ENCODE measurements at places on chromosomes 7 and 10. TPM values are rescaled to one million over a fixed set of nuclear protein-coding genes. Genes with fewer than 3 reads are reported as not detected.

Gene IMPDH1
- 33.7 TPM for total RNA-seq

Gene SLC16A9
- 95.7 TPM for total RNA-seq

Gene FRAT1
- 7.4 TPM for total RNA-seq

Gene SEMA3E
- total RNA-seq: 9.6 TPM

Gene SAMD8
- 33.3 TPM for total RNA-seq

Gene SLC35G1
- total RNA-seq: 6.1 TPM

Gene ACSM6
- total RNA-seq: not detected

Gene SPDYE2
- total RNA-seq: not detected

Gene TMEM236
- total RNA-seq: 0.39 TPM

Gene TMEM26
- total RNA-seq: 0.18 TPM

DNA sequence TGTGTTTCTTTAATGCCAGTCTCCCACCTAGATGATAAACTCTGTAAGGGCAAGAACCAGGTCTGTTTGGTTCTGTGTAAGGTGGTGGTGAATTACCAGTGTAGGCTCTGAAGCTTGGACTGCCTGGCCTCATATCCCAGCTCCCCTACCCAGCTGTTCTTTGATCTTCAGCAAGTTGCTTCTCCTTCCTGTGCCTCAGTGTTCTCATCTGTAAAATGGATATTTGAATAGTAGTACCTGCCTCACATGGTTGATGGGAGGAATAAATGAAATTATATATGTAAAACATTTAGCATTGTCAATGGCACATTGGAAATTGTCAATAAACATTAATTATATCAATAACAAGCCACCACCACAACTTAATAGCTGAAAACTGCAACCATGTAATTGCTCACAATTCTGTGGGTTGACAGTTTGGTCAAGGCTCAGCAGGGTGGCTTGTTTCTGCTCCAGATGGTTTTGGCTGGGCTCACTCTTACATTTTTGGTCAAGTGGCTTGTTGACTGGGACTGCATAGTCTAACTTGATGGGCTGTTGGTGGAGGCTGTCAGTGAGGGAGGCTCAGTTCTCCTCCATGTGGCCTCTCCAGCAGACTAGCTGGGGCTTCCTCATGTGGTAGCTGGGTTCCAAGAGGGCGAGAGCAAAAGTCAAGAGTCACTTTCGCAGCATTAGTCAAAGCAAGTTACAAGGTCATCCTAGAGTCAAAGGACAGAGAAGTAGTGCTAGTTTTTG, 84.5 kb upstream of the DUSP5 start:
- ATAC-seq: no peak

GRCh38 chr10:73836427-73836980, 25.1 kb upstream of the NDST2 start:
- no peak for ATAC-seq

GRCh38 chr7:53521638-53522184, 486.3 kb downstream of the POM121L12 start:
- no peak for ATAC-seq

- peak; percentile 94 for ATAC-seq
These were observed 90.2 kb downstream of the DLG5 start for GRCh38 chr10:77836299-77836820.

GRCh38 chr7:10688544-10688943, 285.1 kb upstream of the PHF14 start:
- ATAC-seq: no peak

DNA sequence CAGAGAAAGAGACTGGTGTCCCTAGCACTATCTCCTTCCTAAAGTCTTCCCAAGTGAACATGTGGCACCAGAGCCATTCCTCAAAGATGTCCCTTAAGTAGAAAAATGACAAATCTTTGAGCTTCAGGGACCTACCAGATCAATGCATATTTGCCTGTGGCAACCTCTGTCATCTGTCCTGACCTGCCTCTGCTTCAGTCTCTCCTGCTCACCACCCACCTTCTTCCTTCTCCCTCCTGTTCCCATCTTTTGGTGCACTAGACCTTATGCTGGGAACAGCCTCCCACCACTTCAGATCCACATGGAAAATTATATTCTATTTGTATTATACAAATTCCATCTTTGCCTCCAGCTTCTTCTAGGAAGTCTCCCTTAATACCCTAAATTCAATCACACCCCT, 386.4 kb downstream of the PLXNA4 start:
- no peak for ATAC-seq

- no peak for ATAC-seq
These were observed 135.0 kb downstream of the SEMA3C start for GRCh38 chr7:80783678-80784327.

DNA sequence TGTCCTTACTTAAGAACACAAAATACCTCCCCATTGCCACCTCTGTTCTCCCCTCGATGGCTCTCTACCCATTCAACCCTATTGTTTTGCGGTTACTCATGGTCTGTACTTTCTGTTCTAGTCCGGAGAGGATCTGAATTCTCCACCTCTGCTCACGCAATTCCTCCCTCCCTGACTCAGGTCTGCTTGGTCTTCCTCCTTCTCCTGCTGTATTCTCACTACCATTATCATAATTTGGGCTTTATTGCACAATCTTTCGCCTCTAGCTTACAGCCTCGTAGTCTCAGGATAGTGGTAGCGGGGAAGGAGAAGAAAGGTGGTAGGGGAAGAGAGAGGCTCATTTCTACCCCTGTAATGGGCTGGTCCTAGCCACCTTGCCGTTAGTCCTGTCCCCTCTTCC, 35.4 kb upstream of the FAM180A start:
- no peak for ATAC-seq

- ATAC-seq: no peak
These were observed 41.0 kb upstream of the ZNF518A start for GRCh38 chr10:96089116-96089515.

GRCh38 chr10:49115015-49115795, at the start of gene VSTM4:
Gene VSTM4 (minus strand): TSS chr10:49115522. CDS start chr10:49115485, 37 bp downstream.
- peak; percentile 79 for ATAC-seq

GRCh38 chr10:35349389-35349915, 13.1 kb downstream of the CCNY start:
- ATAC-seq: no peak

GRCh38 chr10:112333452-112333851, 40.5 kb upstream of the ACSL5 start:
- ATAC-seq: no peak

GRCh38 chr7:29318853-29319718, 124.5 kb downstream of the CHN2 start:
- ATAC-seq: no peak

- no peak for ATAC-seq
These were observed 86.4 kb upstream of the DGKB start for GRCh38 chr7:14988941-14989340.

GRCh38 chr7:74598558-74598957, 59.0 kb upstream of the GTF2I start:
- no peak for ATAC-seq

DNA sequence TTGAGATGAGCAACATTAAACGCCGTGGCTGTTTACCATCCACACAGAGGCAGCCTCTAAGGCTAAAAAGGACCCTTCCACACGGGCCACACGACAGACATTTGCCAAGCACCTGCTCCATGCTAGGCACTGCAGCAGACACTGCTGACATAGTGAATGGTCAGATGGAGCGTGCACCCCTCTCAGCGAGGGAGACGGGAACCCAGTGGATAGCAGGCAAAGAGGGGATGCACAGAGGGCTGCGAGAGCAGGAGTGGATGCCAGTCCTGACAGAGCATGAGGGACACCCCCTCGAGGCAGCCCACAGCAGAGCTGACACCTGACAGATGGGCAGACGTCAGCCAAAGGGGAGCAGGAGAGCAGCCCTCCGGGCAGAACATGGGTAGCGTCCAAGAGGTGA, 5.6 kb upstream of the STK32C start:
- no peak for ATAC-seq

DNA sequence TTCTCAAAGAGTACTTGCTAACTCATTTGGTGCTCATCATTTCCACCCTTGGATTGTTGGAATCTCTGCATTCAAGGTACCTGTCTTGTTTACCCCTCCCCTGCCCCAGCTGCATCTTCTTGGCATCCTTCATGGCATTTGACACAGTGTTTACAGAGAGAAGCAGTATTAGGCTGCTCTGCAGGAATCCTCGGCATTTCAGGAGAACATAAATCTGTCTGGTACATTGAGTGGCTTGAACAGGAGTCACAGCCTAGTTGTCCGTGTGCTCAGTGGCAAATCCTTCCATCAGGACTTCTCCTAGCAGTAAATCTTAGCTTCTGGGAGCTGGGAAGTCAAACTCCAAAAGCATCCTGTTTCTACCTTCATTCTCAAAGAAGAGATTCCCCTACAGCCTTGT, 136.8 kb upstream of the YAE1 start:
- no peak for ATAC-seq

DNA sequence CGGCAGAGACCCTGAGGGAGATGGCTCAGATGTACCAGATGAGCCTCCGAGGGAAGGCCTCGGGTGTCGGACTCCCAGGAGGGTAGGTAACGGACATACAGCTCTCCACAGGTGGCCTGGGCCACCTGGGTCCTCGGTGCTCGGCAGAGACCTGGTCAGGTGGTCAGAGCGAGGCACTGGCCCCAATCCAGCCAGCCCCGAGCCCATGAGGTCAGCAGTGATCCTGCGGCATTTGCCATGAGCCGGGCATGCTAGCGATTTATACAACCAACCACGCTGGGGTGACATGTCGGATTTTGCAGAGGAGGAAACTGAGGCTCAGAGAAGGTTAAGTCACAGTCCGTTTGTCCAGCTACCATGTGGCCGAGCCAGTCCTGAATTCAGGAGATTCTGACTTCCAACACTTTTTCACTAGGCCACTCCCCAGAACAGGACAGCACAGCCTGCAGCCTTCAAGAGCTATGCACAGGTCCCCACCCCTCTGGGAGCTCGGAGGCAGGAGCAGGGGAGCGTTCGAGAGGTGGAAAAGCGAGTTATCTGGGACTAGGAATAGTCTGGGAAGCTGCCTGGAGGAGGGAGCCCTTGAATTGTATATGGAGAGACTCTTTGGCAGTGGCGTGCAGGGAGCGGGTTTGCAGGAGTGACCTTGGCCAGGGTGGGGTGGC, 13.5 kb downstream of the LDB3 start:
- no peak for ATAC-seq

DNA sequence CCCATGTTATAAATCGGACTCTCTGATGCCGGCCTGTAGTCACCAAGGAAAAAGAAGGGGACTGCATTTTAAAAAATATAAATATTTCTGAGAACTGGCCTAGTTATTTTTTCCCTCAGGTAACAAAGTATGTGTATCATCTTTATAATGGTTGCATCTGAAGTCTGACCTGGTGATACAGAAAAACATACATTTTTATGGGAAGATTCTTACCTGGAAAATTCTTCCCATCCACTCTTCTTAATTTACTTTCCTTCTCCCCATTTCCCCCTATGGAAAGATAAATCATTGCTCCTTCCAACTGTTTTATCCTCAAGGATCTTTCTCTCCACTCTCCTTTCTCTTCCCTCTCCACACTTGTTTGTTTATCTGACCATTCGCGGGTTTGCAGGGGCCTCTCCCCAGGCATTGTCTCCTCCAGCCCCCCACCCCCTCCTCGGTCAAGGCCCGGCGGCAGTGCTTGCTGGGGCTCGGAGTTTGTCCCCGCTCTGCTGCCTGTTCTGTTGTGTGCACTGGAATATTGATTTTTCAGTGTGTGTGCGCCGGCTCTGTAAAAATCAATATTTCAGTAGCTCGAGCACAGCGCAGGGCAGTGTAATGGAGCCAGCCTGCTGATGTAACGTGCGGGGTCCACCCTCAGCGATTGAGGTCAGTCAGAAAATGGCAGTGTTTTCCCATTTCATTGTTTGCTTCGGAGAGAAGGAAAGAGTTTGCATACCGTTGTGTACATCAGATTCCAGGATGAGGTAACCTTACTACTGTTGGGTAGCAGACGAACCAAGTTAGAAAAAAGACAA, 199.5 kb upstream of the NFE2L3 start:
- peak; percentile 58 for ATAC-seq

GRCh38 chr10:2020836-2021235, 283.5 kb upstream of the ADARB2 start:
- ATAC-seq: no peak

GRCh38 chr7:67505449-67505848, 508.8 kb downstream of the TYW1 start:
- no peak for ATAC-seq

GRCh38 chr7:78939669-78940068, 513.8 kb downstream of the MAGI2 start:
- no peak for ATAC-seq

DNA sequence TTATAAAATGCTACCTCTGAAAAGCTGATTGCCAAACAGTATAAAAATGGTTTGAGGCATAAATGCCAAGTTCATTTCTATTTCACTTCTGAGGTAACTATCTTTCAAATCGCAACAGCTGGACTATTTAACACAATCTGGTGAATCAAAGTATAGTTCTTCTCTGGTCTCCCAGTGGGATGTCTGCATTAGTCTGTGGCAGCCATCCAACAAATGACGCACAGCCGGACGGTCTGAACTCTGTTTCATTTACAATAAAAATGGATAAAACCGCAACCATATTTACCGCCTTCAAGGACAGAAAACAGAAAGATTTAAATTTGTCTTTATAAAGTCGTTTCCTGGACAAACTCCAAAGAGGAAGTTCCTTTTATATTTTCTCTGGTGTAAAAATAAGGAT, 41.9 kb downstream of the ENO4 start:
- ATAC-seq: no peak

GRCh38 chr7:77415476-77415822, 700 bp downstream of the GSAP start:
- ATAC-seq: peak; percentile 43

- ATAC-seq: no peak
These were observed 619.2 kb upstream of the GALNT17 start for GRCh38 chr7:70512761-70513160.

- ATAC-seq: peak; percentile 66
These were observed 135.7 kb upstream of the GDF10 start for GRCh38 chr10:47164126-47164799.
